ENCODE measurements at places on chromosomes 7 and 10. TPM values are rescaled to one million over a fixed set of nuclear protein-coding genes. Genes with fewer than 3 reads are reported as not detected.

SRRM3 gene
- 2.7 TPM for total RNA-seq

ABCF2 gene
- 43.6 TPM for total RNA-seq

LRRC4 gene
- 0.11 TPM for total RNA-seq

CTAGE4 gene
- total RNA-seq, result 4.7 TPM

OR2A7 gene
- 7.1 TPM for total RNA-seq

ETV1 gene
- 0.39 TPM for total RNA-seq

SYT15 gene
- total RNA-seq, result 0.22 TPM

SAP25 gene
- 0.79 TPM for total RNA-seq

MYPN gene
- total RNA-seq, result under 0.01 TPM

ST8SIA6 gene
- not detected for total RNA-seq

CLIP2 gene
- total RNA-seq, result 17.7 TPM

ZNF488 gene
- 5.0 TPM for total RNA-seq

GFRA1 gene
- total RNA-seq, result under 0.01 TPM

MAP3K8 gene
- 4.7 TPM for total RNA-seq

RSBN1L gene
- total RNA-seq, result 9.4 TPM

All from placental epithelial cell (primary cell).